ENCODE measurements at places on chromosomes 2 and 18. TPM values are rescaled to one million over a fixed set of nuclear protein-coding genes. Genes with fewer than 3 reads are reported as not detected.

GREB1L gene
- total RNA-seq = under 0.01 TPM

CARF gene
- 4.1 TPM for total RNA-seq

INPP1 gene
- total RNA-seq = 9.4 TPM

RNF125 gene
- 0.30 TPM for total RNA-seq

HOXD9 gene
- 1.3 TPM for total RNA-seq

PCGF1 gene
- total RNA-seq = 17.2 TPM

RNF152 gene
- 18.8 TPM for total RNA-seq

FAM237A gene
- not detected for total RNA-seq

CAMKMT gene
- total RNA-seq = 6.5 TPM

ALLC gene
- total RNA-seq = not detected

MARCO gene
- total RNA-seq = not detected

REV1 gene
- 38.6 TPM for total RNA-seq

GCG gene
- total RNA-seq = not detected

LAMA1 gene
- total RNA-seq = 0.32 TPM

ERFE gene
- 0.30 TPM for total RNA-seq

RAD51AP2 gene
- not detected for total RNA-seq

ANKRD53 gene
- total RNA-seq = 0.32 TPM

ACTG2 gene
- 0.32 TPM for total RNA-seq

Measured in epithelial cell of umbilical artery (primary cell).